ENCODE measurements at places on chromosomes 5 and 9. TPM values are rescaled to one million over a fixed set of nuclear protein-coding genes. Genes with fewer than 3 reads are reported as not detected.

Gene IRX2
- 48.2 TPM for total RNA-seq

Gene BOD1
- 47.1 TPM for total RNA-seq

Gene LECT2
- not detected for total RNA-seq

Gene NUTM2G
- not detected for total RNA-seq

Gene ANKRD34B
- total RNA-seq: not detected

Gene DMRT3
- total RNA-seq: not detected

Gene NFIB
- total RNA-seq: 5.2 TPM

Gene GABRA6
- not detected for total RNA-seq

Gene IFNK
- not detected for total RNA-seq

Gene TSLP
- total RNA-seq: not detected

Gene IL33
- total RNA-seq: not detected

Gene BARHL1
- total RNA-seq: not detected

Gene IFNA2
- not detected for total RNA-seq

Gene CKS2
- 64.0 TPM for total RNA-seq

Gene IZUMO3
- total RNA-seq: not detected

Gene IER5L
- 18.1 TPM for total RNA-seq

Gene LRSAM1
- 21.2 TPM for total RNA-seq

Gene PDCD1LG2
- total RNA-seq: 13.1 TPM

Gene SEMA5A
- total RNA-seq: 351 TPM

Gene JAKMIP2
- total RNA-seq: not detected

Gene GALNT12
- total RNA-seq: 14.3 TPM

Gene GIN1
- 5.2 TPM for total RNA-seq

Gene SOHLH1
- total RNA-seq: not detected

Gene PCDHB5
- total RNA-seq: 0.54 TPM

Gene XRCC4
- 6.1 TPM for total RNA-seq

Gene PFDN1
- 57.7 TPM for total RNA-seq

Gene SPINK7
- not detected for total RNA-seq

Gene TMC1
- total RNA-seq: 0.79 TPM

Gene IL13
- not detected for total RNA-seq

Gene CTSL
- 57.3 TPM for total RNA-seq

Gene GARIN3
- total RNA-seq: not detected

Gene PCDHB12
- under 0.01 TPM for total RNA-seq

Gene SGTB
- total RNA-seq: 7.9 TPM

Gene BTNL8
- not detected for total RNA-seq

Gene DBH
- not detected for total RNA-seq

Gene PNPLA7
- total RNA-seq: 4.7 TPM

Gene PCDHA1
- total RNA-seq: not detected

Gene CDKN2A
- total RNA-seq: 36.4 TPM

Gene CCNI2
- 0.76 TPM for total RNA-seq
